Dermis blood vessel endothelial cell (primary cell): ENCODE measurements at places on chromosomes 3 and 15. TPM values are rescaled to one million over a fixed set of nuclear protein-coding genes. Genes with fewer than 3 reads are reported as not detected.

Gene GABRR3
- not detected in 2 replicates for total RNA-seq

Gene ECE2
- total RNA-seq: not detected in 2 replicates

Gene MESD
- 17.0 and 24.3 TPM in 2 replicates for total RNA-seq

Gene GPR87
- not detected in 2 replicates for total RNA-seq

Gene DZIP3
- 3.1 and 6.8 TPM in 2 replicates for total RNA-seq

Gene WDR93
- total RNA-seq: not detected in 2 replicates

Gene PCOLCE2
- total RNA-seq: 0.23 and 0.68 TPM in 2 replicates
